ENCODE measurements at places on chromosomes 3 and 15.

DNA sequence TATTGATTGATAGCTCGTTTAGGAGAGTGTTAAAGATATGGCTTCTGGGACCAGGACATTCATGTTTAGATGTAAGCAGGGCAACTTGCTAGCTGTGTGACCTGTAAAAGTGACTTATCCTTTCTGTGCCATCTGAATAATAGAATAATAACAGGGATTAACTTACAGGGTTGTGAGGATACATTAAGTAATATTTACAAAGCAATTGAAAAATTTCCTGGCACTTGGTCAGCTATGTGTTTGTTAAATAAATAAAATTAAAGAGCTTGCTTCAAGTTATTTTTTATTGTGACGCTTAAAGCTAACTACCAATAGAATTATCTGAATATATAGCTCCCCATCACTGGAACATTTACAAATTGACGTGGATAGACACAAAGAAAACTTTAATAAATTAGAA, 287.9 kb upstream of the CDIN1 start:
- no peak for DNase-seq

DNA sequence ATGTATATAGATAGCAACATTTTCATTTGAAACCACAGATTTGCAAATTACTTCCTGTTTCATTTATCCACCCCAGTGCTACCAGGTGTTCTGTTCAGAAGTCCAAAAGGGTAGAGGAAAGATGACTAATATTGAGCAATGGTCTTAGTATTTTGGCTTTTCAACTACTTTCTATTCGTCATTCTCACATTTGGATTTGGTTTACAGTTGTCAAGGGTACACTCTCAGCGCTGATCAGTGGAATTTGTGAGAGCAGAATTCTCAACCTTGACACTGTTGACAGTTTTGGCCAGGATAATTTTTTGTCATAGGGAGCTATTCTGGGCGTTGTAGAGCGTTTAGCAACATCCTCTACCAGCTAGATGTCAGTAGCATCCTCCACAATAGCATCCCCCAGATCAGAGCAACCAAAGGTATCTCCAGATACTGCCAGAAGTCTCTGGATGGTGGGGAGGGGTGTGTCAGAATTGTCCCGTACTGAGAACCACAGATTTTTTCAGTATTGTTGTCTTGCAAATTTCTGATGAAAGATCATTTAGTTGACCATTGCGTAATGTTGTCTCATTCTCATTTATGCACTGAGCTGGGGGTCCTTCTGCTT, 4.2 kb downstream of the HMCES start:
- DNase-seq, result no peak

DNA sequence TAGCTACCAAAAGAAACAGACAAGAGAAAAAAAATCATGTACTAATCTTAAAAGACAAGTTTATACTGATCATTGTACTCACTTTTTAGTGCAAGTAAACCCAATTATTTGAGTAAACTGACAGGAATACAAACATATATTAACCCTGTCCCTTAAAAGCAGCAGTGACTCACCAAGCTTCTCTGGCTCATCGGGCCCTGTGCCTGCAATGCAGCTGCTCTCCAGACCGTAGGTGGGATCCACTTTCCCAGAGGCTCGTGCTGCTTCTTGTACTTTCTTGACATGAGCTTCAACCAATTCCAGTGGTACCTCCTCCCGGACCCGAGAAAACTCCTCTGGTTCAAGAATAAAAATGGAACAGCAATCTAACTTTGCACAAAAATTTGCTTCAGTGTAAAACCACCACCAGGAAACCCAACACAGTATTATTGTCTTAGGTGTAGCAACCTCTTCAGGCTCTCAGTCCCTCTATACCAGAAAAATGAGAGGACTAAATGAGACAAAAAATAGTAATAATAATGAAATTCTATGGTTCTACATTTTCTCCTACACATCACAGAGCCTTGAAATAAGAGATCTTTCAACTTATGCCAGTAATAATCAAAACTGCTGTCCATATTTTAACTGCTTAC, 82.6 kb upstream of the CSPG5 start:
- DNase-seq, result no peak

- no peak for DNase-seq
These were observed 426.5 kb upstream of the CDIN1 start for GRCh38 chr15:36152936-36153335.

- DNase-seq, result no peak
These were observed 43.4 kb downstream of the GPR160 start for GRCh38 chr3:170081079-170081741.

DNA sequence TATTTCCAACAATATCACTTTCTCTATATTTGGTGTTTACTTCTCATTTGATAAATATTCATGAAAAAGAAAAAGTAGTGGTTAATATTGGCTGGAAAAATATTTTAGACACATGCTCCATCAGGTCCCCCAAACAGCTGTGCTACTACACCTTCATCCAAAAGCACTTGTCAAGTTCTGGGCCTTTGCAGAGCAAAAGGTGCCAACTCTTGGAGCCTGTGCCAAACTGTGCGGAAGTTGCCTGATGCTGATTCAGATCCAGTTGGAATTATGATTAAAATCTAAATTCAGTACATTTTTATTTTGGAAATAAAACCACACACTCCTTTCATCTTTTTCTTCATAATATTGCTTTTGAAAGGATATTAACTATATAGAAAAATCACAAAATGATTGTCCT, 1497.4 kb upstream of the CADM2 start:
- no peak for DNase-seq

DNA sequence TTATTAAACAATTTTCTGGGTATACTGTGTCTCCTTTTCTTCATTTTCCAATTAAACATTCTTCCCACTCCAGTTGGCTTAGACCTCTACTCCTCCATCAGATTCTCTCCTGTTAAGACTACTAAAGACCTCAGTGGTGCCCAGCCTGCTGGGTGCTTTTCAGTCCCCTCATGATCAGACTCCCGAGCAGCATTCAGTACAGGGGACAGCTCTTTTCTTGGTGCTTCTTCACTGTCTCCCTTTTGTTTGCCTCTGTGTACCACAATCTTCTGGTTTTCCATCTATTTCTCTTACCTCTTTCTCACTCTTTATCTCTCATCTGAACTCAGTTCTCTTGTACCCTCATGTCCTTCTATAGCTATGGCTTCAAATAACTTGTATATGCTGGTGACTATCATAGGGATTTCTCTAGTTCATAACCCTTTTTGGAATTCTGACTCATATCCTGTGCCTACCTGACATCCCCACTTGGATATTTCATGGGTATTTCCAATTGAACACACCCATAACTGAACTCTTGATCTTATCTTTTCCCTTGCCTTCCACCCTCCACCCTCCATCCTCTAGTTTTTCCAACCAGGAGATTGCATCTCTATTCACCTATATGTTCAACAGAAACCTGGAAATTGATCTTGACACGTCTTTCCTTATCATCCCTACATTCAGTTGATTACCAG, 55.6 kb upstream of the ABHD10 start:
- no peak for DNase-seq

GRCh38 chr3:71486831-71487230, 96.7 kb downstream of the FOXP1 start:
- DNase-seq, result no peak

- no peak for DNase-seq
These were observed 179.7 kb upstream of the ROBO1 start for GRCh38 chr3:79947469-79947868.

DNA sequence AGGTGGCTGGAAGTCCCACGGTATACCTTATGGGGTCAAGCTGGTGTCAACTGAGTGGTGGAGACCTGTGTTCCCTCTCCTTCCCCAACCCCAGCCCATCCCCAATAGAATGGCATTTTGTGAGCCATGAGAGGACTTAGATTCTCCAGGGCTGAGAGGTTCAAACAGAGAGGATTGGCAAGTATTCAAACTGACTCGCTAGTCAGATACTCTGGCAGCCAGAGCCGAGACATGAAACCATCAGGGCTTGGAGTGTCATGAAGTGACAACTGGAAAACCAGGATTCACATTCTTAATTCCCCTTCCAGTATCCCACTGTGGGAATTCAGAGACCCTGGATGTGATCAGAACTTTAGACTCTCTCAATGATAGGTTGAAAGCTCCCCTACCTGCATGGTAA, 159.4 kb upstream of the SNTN start:
- no peak for DNase-seq

Measured in activated T-cell treated with anti-CD3 and anti-CD28 coated beads, Interleukin-2, amount 50 U/mL, for 24 hours (primary cell).